ENCODE measurements at places on chromosomes 7 and 10. TPM values are rescaled to one million over a fixed set of nuclear protein-coding genes. Genes with fewer than 3 reads are reported as not detected.
A peak's percentile ranks its signal among the peaks of the same experiment; 100 is the strongest.

Gene GPR15LG
- polyA plus RNA-seq, result 0.52 TPM

Gene GNGT1
- not detected for polyA plus RNA-seq

Gene LEP
- 0.53 TPM for polyA plus RNA-seq

- DNase-seq, result no peak
These were observed 2.1 kb downstream of the NFE2L3 start for GRCh38 chr7:26153823-26154783.

DNA sequence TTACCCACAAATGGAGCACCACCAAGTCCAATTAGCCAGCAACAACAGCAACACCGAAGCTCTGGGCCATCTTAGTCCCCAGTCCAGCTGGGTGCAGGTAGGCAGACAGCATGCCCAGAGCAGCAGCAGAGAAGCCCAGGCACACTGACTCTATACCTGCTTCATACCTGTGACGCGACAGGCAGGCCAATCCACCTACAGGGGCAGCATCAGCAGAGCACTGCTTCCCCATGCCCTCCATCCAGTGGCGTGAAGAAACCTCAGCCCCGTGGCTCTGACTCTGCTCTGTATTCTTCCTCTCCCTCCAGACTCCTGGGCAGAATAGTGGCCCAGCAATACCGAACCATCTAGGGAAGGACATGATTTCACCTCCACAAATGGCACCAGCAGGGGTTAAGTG, 191.7 kb downstream of the AKR1D1 start:
- DNase-seq, result no peak

Gene C10orf67
- 2.7 TPM for polyA plus RNA-seq

GRCh38 chr7:69060516-69060915, 537.8 kb upstream of the AUTS2 start:
- no peak for DNase-seq

Gene PRPS1L1
- not detected for polyA plus RNA-seq

DNA sequence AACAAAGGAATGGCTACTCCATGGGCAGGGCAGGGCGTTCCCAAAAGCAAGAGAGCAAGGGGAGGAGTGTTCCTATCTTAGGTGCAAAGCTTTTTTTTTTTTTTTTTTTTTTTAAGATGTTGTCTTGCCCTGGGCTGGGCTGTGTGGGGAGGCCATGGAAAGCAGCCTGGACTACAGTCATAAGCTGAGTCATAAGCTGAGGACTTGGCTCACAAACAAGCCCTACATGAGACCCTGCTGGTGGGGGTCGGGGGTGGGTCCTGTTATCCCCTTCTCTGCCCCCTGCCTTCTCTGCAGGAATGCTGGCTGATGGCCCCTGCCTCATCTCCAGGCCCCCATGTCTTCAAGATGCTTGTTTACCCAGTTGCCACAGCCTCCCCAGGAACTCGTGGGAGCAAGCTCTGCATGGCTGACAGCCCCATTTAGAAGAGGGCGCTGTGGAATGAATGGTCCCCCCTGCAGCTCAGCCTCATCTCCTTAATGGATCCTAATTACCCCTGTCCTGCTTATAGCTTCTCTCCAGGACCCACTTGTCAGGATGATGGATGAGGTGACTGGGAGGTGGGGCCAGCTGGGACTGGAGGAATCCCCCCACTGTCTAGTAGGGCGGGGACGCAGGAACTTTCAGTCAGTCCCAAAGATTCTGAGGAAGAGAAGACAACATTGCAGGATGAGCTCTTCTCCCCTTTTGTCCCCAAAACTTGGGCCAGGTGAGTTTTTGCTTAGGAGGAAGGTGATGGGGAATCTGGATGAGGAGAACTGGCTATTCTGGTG, 340.8 kb upstream of the PODXL start:
- DNase-seq, result no peak

DNA sequence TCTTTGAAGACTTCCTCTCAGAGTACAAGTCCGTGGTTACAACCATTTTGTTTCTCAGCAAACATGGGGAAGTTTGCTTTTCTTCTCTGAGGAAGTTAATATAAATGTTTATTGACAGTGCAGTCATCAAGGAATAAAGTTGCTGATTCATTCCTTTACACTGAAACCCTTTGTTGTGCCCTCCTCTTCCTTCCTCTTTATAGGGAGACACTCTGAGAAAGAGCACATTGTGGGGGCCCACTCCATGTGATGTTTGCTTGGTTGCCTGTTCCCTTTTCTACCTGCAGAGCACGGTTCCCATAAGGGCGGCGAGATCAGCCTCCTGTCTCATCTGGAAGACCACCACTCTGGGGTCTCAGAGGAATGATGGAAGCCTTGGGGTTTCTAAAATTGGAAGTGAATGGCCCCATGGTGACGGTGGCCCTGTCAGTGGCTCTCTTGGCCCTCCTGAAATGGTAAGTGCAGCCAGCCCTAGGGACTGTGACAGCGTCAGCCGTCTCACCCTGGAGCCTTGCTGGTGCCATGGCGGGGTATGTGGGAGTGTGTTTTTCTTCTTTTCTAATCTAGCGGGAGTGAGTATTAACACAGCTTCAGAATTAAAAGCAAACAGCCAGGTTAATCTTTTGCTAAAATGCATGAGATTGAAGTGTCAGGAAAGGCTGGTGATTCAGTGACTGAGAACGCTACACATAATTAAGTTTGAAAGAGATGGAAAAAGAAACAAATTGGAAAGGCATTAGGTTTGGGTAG, at the start of gene TBXAS1:
TBXAS1 (plus strand) TSS at position 240 of the 750 bp plus-strand sequence; CDS start at position 367, 127 bp downstream.
- DNase-seq, result peak; percentile 82

Gene PPP1R9A
- 40.1 TPM for polyA plus RNA-seq

DNA sequence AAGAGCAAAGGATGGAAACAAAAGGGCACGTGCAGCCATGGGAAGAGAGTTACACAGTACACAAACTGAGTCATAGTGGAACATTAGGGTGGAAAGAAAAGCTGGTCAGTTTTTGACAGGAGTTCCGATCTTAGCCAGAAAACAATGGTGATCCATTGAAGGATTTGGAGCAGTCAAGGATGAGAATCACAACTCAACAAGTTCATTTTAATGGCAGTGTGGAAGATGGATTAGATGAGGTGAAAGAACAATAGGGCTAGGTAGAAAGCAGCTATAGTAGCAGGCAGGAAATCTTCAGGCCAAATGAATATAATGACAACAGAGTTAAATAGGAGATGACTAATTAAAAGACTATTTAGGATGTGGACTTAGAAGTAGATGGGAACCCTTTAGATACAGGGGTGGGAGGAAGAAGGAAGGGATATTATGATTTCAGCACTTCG, 136.3 kb downstream of the DOCK4 start:
- no peak for DNase-seq

Gene ANKRD30A
- polyA plus RNA-seq, result not detected

Gene SAP25
- polyA plus RNA-seq, result 4.2 TPM

Gene PPP3CB
- polyA plus RNA-seq, result 73.1 TPM

DNA sequence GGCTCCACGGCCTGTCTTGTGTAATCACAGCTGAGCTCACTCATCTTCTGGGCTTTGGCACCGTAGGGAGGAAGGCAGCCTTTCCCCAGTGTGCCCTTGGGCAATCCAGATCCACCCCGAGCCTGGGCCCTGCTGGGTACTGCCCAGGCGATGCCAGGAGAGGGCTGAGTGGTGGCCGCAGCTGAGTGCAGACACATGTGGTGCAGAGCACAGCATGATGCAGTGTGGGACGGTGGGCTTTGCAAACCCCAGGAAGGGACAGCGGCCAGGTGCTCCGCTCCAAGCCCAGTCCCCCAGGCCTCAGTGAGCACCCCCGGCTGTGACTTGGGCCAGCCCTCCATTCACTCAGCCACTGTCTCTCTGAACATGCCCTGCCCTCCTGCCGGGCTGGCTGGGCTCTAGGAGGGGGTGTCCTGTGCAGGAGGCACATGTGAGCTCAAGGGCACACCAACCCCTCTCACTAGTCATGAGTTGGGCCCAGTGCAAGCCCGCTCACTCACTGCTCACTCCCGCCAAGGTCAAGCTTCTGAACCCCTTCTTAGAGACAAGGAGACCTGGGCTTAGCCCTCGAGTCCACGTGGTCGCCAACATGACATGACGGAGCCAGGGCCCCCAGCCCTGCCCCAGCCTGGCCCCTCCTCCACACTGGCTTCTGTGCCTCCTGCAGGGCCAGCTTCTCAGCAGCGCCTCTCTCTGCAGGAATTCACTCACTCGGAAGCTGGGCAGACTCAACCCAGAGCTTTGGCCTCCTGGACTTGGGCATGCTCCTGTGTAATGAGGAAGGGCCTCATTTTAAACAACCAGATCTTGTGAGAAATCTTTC, 77.5 kb upstream of the INSIG1 start:
- no peak for DNase-seq

Gene COX19
- polyA plus RNA-seq, result 16.9 TPM

- no peak for DNase-seq
These were observed 158.5 kb upstream of the AUTS2 start for GRCh38 chr7:69439636-69440325.

- no peak for DNase-seq
These were observed 371.9 kb downstream of the BMPER start for GRCh38 chr7:34277016-34277802.

DNA sequence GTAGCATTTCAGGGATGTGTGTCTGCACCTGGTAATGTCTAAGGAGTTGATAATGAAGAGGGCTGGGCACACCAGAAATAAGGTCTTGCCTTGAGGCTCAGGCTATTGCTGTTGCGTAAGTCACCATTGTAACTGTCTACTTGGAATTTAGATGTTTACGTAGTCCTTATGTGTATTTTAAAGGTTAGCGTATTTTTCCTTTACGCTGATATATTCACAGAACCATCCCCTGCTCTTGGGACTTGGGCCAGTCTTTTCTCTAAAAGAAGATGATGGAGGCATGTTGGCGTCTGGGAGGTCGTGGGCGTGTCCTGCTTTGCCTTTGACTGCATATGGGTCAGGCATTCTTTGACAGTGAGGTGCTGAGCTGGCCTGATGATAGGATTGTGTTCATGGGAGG, 14.7 kb downstream of the WDR37 start:
- DNase-seq, result no peak

Gene MALSU1
- 54.0 TPM for polyA plus RNA-seq

Gene CCL24
- polyA plus RNA-seq, result not detected

- no peak for DNase-seq
These were observed 14.0 kb upstream of the GRIFIN start for GRCh38 chr7:2490181-2490651.

DNA sequence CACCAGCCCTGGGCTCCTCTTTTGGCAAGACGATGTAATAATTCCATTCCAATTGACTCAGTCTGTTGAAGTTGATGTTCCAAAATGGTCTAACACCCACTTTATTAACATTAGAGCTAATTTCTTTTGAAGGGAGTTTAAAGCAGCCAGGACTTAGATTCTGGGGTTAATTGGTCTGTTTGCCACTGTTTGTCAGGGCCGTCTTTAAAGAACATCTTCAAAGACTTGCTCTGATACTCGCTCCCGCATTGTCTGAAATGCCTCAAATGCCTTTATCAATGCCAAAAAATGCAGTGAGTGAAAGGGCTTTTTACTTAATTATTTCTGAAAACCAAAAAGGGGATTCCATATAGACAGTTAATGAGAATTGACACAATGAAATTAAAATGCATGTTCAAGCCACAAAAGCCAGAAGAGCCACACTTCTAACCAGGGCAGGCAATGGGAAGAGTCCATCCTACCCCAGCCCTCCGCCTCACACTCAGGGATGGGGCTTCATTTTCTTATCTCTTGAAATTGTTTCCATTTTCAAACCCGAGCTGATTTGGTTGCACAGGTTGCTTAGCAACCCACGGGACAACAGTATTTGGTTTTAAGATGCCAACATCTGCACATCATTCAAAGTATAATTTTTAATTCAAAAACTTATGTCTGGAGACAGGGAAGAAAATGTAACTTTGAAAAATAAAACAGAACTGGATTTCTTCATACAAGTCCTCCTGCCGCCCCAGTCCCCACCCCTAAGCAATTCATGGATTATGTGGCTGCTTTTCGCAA, 163.0 kb downstream of the FGFR2 start:
- no peak for DNase-seq

Gene GHRHR
- polyA plus RNA-seq, result 0.33 TPM

- peak; percentile 63 for DNase-seq
These were observed at the start of gene PARD3 for GRCh38 chr10:34815185-34816084. Gene PARD3, minus strand, starts transcription at chr10:34815296. Its CDS starts 301 bp downstream, at chr10:34814995.

Gene ZNF487
- polyA plus RNA-seq, result 13.7 TPM

DNA sequence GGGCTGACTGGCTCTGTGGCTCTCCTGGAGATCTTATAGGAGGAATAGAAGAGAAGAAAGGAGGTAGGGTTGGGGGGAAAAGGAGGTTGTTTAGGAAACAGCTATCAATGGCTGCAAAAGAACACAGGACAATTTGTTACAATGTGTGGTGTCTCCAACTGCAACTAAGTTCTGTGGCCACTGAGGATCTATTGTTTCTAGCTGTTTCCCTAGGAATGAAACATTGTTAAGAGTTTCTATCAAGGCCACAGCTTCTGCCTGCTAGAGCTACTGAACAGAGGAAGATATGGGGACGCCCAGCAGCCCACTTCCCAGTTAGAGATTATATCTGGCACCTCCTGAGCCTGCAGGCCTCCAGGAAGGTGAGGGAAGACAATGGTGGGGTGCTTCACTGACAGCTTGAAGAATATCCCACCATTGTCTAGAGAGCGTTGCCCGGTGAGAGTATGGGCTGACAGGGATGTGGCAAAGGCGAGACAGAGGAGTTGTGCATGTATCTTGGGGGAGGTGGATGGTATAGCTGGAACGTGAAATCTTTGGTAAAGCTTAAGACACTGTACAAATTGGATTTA, 4.0 kb downstream of the SCD start:
- DNase-seq, result no peak

DNA sequence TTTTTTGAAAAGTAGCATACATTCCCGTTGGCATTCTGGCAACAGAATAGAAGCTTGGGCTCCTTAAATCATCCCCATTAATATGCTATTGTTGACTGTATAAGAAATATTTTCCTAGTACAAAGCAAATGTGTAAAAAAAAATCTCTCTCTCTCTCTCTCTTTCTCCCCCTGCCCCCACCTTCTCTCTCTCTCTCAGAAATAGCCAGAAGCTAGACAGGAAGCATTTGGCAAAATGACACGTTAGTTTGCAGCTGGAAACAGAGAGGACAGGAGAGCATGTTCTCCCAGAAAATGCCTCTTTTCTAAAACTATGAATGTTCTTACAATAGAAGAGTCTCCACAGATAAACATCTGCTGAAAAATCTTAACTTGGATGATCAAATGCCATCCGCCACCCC, 59.6 kb upstream of the AKR1E2 start:
- DNase-seq, result no peak

DNA sequence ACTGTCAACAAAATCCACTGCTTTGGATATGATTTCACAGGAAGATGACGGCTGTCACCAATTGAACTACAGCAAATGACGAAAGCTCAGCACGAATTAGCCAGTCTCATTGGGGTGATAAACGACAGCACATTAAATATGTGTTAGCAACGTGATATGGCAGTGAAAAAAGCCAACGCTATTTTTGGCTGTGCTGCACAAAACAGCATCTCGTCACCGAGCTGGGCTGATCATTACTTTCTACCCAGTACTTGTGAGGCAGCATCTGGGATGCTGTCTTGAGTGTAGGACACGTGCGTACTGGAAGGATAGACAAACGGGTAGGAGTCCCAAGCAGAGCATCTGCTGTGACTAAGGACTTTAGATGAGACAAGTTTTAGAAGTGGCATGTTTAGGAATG, 138.3 kb downstream of the EXOC4 start:
- DNase-seq, result no peak

Gene CPEB3
- polyA plus RNA-seq, result 3.3 TPM

- DNase-seq, result no peak
These were observed 79.7 kb upstream of the ELN start for GRCh38 chr7:73948287-73948686.

GRCh38 chr10:75126277-75126676, 14.8 kb downstream of the SAMD8 start:
- DNase-seq, result no peak

- no peak for DNase-seq
These were observed 6.9 kb downstream of the PAPOLB start for GRCh38 chr7:4854916-4855315.
